ENCODE measurements at places on chromosomes 3 and 15.
A peak's percentile ranks its signal among the peaks of the same experiment; 100 is the strongest.

GRCh38 chr15:45254405-45254804, 2.4 kb downstream of the SLC28A2 start:
- DNase-seq = no peak

DNA sequence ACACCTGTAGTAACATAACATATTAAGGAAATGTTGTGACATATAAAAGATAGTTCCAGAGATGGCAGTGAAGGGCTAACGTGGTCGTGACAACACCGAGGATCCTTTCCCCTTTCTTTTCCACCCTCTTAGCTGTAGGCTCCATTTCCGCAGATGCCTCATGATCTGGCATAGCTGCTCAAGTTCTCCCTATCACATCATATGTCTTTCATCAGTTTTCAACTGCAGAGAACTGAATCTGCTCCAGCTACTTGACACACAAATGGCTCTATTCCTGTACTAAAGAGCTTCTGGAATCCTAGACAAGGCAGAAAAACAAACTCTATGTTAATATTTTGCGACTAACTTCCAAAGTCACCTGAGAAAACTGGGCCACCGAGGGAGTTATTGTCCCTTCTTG, 275.0 kb upstream of the SLCO3A1 start:
- DNase-seq = no peak

GRCh38 chr3:178709051-178709450, 172.8 kb downstream of the KCNMB2 start:
- DNase-seq = no peak

GRCh38 chr3:89419647-89420241, 312.3 kb downstream of the EPHA3 start:
- DNase-seq = no peak

- DNase-seq = no peak
Observed at GRCh38 chr15:35691173-35691761, 145.3 kb upstream of the DPH6 start.

- DNase-seq = peak; percentile 16
Observed at GRCh38 chr3:136753326-136753939, 1.3 kb upstream of the STAG1 start.

- no peak for DNase-seq
Observed at GRCh38 chr15:93973287-93973686, 258.1 kb upstream of the MCTP2 start.

GRCh38 chr15:70101459-70102113, 3.9 kb upstream of the TLE3 start:
- peak; percentile 77 for DNase-seq

DNA sequence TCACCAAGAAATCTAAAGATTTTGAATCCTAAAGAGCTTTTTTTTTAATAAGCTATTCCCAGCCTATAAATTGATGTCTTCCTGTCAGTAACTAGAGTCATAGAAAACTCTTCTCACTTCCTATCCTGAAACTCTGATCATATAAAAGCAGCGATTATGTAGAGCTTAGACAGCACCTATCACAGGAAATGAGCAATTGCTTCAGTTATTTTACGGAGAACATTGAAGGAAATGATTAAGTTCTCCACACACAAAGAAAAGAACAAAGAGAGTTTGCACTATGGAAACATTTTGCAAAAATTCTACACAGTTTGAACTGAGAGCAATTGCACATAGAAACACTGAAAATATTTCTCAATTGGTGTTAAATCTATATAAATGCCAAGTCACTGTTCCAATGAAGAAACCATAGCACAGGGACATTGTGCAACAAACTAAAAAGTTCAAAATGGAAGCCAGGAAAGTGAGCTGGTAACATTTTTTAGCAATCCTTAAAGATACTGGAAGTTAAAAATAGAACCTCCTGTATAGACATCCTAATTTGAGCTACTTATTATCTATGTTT, 291.5 kb upstream of the ARHGEF26 start:
- DNase-seq = no peak

- peak; percentile 45 for DNase-seq
Observed at GRCh38 chr3:9420850-9421549, 23.6 kb downstream of the SETD5 start.

DNA sequence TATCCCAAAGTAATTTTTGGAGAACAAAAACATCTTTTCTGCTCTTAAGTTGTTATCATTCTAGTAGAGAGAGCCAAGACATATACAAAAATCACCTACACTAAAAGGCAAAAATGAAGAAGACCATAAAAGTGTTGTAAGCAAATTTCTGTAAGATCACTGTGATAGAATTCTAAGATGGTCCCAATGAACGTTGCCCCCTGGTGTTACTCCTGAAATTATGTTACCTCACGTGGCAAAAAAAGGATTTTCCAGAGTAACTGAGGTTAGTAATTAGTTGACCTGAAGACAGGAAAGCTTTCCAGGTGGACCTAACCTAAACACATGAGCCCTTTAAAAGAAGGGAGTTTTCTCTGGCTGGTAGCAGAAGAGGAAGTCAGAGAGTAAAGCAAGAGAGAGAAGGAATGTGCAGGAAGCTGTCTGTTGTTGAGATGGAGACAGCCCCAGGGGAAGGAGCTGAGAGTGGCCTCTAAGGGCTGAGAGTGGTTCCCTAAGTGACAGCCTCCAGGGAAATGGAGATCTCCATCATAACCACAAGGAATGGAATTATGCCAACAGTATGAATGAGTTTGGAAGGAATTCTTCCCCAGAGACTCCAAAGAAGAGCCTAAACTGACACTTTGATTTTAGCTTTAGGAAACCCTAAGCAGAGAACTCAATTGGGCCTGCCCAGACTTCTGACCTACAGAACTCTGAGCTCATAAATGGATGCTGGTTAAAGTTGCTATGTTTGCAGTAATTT, 205.9 kb downstream of the CD47 start:
- DNase-seq = peak; percentile 94

- no peak for DNase-seq
Observed at GRCh38 chr3:127819086-127819485, 3.2 kb downstream of the MGLL start.

DNA sequence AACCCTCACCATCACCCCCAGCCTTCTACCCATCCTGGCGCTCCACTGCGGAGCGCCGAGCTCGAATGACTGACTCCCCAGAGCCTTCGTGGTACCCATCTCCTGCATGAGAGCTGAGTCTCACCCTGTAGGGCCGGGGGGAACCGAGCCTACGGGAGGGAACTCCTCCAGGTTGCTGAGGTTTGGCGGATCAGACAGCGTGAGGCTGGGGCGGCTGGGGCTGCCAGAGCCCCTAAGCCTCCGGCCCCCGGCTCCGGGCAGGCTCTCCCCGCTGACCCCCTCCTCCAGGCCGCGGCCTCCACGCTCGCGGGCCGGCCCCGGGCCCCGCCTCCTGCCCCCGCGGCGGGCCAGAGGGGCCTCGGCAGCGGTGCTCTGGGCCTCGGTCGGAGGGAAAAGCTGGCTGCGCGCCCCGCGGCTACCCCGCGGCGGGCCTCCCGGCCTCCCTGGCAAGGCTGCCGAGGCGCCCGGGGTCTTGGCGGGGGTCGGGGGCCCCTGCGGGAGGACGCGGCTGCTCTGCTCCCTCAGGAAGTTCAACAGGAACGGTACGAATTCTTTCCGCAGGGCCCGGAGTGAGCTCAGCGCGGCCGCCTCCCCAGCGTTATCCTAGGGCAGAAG, 643 bp downstream of the CDAN1 start:
- DNase-seq = peak; percentile 31

DNA sequence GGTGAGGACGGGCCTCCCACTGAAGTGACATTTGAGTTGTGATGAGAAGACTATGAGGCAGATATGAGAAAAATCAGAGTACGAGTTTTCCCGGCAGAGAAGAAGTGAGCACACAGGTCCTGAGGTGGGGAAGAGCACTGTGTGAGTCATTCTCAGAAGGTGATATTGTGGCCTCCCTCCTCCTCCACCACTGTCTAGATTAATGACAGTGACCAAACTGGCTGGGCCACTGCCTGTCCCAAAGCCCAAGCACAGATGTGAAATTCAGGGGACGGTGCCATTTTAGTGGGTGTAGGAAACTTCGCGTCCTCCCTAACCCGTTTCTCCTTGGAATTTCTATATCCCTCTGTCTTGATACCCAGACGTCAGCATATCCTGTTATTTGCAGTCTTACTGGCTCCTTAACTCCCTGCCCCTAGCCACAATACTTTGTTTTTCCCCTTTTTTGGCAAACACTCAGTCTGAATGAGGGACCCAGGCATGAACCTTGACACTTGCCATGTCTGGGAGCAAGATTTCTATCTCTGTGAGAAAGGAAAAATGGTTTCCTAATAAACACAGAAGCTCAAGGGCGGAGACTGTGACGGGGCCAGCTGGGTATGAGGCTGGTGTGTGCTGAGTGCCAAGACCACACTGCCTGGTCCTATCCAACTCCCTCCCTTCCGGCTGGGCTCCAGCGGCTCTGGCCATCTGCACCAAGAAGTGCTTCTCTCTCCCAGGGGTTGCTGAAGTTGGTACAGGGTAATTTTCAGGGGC, 15.2 kb downstream of the PRICKLE2 start:
- no peak for DNase-seq

DNA sequence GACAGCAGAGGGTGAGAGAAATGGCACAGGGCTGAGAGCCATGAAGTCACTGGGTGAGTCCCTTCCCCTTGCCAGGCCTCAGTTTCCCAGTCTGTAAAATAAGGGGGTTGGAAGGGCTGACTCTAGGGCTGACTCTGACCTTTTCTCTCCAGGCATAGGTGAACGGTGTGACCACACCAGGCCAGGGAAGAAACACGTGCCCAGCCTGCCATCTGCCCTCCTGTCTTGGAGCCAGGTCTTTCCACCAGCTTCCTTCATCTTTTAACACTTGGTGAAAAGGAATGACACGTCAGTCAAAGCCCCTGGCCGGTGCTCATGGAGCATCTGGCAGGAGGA, 74.4 kb downstream of the CPN2 start:
- no peak for DNase-seq

DNA sequence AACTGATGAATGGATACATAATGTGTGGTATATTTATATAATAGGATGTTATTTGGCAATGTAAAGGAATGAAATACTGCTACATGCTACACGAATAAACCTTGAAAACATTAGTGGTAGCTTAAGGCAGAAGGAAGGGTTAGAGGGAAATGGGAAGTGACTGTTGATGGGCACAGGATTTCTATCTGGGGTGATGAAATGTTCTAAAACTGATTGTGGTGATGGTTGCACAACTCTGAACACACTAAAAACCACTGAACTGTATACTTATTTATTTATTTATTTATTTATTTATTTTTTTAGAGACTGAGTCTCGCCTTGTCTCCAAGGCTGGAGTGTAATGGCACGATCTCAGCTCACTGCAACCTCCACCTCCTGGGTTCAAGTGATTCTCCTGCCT, 24.8 kb upstream of the SHISA5 start:
- DNase-seq = no peak

- DNase-seq = no peak
Observed at GRCh38 chr3:137972396-137972795, 37.6 kb upstream of the CLDN18 start.

DNA sequence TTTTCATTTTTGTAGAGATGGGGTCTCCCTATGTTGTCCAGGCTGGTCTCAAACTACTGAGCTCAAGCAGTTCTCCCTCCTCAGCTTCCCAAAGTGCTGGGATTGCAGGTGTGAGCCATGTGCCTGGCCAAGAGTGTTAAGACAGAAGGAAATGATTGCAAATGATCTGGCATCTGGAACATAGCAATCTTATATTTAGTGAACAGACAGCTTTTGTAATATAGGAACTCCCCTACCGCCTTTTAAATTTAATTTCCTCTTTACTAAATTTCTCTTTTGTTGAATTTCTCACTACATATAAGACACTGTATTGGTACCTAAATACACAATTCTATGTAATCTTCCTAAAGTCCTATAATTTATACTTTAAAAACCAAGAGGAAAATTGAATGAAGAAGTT, 13.1 kb downstream of the ANO10 start:
- DNase-seq = no peak

DNA sequence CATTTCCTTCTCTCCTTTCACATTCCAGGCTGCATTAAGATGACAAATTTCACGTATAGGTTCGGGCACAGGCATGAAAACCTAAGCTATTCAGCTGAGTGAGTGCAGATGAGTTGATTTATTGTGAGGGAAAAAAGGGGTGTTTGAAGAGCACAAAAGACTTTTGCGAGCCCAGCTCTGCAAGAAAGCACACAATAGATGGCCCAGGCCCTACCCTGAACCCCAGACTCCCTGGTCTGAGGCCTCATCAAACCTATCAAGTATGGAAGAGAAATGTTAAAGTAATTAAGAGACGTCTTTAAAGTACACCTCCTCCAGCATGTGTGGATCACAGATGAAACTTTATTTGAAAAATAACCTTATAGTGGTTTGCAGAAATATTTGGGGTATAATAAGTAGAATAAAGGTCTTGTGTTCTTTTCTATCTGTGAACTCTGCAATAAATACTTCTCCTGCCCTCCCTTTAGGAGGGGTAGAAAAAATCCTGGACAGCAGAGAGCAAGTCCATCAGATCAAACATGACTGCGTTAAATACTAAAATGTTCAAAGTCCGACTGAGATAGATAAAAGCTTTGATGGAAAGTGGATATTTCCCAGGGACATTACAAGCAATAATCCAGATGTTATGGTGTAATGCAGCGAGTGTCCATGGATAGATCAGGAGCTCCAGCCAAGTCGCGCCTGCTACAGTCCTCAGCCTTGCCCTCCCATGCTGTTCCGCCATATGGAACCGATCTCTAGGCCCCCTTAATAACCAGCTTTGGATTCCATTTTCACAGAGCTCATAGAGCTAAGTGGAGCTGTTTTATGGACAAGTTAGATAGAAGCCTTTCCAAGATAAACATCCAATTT, 121.5 kb downstream of the MCTP2 start:
- no peak for DNase-seq

DNA sequence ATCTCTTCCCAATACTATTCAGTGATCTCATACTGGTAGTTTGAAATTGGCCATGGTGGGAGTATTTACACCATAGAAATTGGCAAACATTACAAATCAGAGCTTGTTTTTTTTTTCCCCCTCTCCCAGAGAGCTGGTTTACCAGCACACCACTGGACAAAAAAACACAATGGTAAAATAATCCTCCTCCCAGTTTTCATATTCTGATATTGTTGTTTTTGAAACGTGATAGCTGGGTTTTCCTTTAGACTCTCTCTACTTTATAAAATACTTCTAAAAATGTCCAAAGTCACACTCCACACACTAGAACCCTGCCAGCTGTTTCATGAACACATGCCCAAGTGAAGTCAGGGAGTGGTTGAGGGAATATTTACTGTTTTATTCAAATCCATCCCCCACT, 187.5 kb downstream of the DTWD1 start:
- no peak for DNase-seq

- peak; percentile 99 for DNase-seq
Observed at GRCh38 chr3:57974796-57975388, 33.3 kb upstream of the FLNB start.

GRCh38 chr3:100641471-100642032, 32.2 kb downstream of the ADGRG7 start:
- no peak for DNase-seq

- DNase-seq = no peak
Observed at GRCh38 chr3:52253314-52254304, 8.1 kb downstream of the PPM1M start.

DNA sequence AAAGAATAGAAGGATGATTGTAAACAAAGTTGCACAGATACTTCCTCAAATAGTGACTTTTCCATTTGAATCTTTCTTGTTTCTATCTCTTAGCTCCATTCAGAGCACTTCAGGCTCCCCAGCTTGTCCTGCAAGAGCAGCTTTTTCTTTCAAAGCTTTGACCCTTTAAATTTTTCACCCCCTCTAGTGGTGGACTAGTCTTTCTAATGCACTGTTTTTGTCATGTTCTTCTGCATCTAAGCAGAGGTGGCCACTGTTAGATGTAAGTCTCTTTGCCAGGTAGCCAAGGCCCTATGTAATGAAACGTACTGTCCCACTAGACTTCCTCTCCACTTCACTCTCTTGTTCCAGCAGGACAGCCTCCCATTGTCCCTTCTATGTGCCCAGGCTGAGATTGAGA, 74.0 kb upstream of the MANF start:
- DNase-seq = peak; percentile 18

- no peak for DNase-seq
Observed at GRCh38 chr3:37980462-37981347, 9.9 kb upstream of the VILL start.

All from EL (cell line).